Activated CD4-positive, alpha-beta T cell treated with anti-CD3 and anti-CD28 coated beads for 4 hours (primary cell): ENCODE measurements at places on chromosomes 11 and 22.

DNA sequence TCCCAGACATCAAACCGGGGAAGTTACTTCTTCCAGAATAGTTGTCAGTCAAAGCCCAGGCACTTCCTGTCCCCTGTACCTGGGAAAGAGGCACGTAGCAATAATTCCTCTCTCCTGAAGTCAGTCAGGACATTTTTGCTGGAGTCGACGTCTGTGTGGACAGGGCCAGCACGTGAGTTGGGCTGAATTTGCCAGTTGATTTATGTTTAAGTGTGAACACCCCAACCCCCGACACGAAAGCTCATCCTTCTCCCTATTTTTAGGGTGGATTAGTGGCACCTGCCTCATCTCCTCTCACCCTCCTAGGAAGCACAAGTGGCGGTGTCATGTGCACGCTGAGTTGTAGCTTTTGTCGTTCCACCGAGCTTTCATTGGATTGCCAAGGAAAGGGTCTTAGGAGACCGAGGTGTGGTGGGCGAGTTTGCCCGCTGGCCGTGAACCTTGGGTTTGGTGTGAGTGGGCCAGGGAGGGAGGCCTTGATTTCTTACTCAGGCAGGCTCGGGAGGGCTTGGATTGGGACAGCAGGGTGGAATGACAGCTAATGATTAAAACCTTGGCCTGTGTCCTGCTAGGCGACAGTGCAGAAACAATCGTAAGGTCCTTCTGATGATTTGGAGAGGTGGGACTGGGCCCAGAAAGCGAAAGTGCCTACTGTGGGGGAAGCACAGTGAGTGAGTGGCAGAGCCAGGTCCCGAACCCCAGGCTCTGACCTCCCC is 87.0 kb upstream of the CRYBB3 start:
- DNase-seq = no peak

GRCh38 chr22:30885591-30885990 is 83.0 kb downstream of the MORC2 start:
- no peak for DNase-seq

DNA sequence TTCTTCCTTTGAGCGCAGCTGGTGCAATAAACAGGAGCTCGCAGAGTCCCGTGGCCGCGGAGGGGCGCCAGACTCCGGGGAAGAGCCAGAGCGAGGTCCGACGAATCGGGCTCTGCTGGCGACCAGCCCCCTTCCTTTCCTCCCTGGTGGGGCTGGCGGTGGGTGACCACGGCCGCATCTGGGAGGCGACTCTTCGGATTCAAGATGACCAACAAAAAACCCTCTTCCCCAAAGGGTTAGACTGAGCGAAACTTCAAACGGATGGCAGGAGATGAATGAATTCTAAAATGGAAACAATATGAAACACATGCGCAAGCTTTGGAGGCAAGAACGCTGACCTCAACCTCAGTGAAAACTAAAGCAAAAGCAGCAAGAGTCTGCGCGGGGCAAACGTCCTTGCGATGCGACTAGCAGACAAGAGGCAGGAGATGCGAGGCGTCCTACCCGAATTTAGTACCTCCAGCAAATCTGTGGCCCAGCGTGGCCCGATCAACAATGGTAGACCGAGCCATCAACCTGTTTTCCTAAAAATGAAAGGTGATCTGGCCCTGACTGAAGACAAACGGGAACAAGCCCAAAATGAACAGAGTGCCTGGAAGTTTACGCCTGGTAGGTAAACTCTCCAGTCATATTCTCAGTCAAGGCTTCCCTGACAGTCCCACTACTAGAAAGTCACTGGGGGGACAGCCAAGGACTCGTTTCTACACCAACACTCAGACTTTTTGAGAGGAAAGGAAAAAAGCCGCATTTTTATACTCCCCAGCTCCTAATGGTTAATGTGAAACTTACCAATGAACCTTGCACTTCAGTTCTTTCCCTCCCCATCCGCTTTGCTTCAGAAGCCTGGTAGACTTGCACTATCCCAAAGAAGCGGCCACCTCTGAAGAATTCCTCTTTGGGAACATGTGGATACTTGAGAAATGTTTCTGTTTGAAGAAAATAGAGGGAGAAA is 11.6 kb downstream of the MMP3 start:
- no peak for DNase-seq

DNA sequence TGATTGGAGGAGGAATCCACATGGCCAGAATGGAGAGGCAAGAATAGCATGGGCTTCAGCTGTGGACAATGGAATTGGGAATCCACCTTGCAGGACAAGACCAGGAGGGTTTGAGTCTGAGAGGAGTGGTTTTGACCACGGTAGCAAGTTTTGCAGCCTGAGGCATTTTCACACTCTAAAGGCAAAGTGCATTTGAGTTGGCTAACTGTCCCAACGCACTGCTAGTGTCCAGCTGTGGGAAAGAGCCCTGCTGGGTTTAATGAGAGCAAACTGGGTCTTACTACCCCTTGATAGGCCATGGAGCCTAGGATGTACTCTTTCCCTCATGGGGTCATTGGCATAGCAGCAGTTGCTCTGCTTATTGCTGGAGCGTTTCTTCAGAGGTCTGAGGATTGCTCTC is at the start of gene OR5B2:
Gene OR5B2 (minus strand): TSS at position 101 of the 400 bp plus-strand sequence. CDS start 4,860 bp downstream, outside the sequence.
- DNase-seq = no peak

DNA sequence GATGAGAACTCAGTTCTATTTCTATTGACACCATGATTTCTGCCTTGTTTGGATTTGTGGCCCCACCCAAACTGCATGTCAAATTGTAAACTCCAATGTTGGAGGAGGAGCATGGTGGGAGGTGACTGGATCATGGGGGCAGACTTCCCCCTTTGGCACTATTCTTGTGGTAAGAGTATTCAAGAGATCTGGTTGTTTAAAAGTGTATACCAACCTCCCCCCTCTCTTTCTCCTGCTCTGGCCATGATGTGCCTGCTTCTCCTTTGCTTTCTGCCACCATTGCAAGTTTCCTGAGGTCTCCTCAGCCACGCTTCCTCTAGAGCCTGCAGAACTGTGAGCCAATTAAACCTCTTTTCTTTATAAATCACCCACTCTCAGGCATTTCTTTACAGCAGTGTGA is 7.9 kb upstream of the FOXRED2 start:
- DNase-seq = no peak

DNA sequence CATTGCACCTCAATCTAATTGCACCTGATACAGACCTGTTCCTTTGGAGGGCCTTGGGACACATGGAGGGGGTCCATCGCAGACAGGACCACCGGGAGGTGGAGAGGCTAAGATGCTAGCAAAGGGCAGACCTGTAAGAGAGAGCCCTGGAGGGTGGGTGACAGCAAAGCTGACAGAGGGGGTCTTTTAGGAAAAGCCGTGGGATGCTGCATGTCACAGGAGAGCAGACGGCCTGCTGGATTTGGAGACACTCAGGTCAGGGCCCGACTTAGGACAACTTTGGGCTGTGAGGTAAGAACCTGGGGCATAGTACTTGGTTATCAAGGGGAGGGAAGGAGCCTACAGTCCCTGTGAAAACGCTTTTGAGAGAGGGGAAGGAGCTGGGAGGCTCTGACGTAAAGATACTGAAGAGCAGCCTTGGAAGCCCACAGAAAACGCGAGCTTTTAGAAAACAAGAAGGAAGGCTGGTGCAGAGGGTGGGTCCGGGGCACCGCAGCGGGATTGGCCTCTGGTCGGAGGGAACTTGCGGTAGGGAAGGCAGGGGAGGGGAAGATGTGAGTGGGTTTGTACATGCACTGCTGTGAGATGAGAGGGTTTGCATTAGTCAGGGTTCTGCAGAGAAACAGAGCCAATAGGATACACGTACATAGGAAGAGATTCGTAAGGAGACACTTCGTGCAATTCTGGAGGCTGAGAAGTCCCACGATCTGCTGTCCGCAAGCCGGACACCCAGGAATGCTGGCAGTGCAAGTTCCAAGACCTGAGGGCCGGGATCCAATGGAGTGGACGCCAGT is 868.5 kb downstream of the TBC1D22A start:
- DNase-seq = no peak

- peak; percentile 49 for DNase-seq
Observed at GRCh38 chr22:22210375-22210774, 34.2 kb upstream of the VPREB1 start.

DNA sequence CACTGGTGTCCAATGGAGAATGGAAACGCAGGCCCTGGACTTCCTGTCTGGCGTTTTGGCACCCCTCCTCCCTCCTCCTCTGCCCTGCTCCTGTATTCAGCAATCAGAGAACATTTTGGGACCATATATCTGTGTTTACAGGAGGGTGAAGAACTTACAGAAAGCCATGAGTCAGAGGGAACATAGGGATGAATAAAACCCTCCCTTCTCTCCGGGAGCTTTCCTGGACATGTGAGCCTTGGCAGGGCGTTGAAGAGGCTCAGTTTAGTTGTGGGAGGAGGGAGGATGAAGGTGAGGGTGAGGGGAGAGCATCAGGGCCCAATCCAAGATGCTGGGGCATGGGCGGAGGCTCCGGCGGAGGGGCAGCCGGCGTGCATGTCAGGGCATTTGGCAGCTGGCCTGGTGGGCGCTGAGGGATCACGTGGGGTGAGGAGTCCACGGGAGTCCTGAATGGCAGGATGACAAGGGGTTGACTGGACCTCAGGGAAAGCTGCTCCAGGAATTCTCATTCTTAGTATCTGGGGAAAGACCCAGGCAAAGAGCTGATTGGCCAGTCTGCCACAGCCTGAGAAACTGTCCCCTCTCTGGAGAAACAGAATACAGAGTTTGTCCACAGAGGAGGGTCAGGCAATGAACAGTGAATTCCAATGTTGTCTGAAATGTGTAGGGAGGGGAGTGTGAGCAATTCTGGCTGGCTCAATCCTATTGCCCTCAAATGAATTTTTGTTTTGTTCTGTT is 28.9 kb downstream of the MICAL2 start:
- DNase-seq = no peak

- no peak for DNase-seq
Observed at GRCh38 chr11:126354631-126355323, 709 bp upstream of the ST3GAL4 start.

GRCh38 chr11:34356913-34357700 is 703 bp downstream of the ABTB2 start:
- DNase-seq = peak; percentile 38

- DNase-seq = no peak
Observed at GRCh38 chr11:126034039-126034932, 28.4 kb downstream of the CDON start.

GRCh38 chr11:108679045-108679444 is 14.2 kb downstream of the DDX10 start:
- no peak for DNase-seq

DNA sequence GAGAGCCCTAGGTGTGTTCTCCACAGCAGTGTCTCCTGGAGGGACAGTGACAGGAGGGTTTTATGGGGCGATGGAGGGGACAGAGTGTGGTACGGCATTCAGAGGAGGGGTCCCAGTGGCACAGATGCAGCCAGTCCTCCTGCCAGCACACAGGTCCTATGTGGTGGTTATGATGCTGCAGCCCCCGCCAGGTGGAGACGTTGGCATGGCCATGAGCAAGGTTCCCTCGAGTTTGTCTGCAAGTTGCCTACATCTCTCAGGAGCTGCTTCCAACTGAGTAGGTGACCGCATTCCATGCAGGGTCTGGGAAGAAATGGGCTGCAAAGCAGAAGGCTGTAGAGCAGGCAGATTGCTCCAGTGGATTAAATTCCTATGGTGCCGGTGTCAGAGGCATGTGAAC is 646.0 kb downstream of the TBC1D22A start:
- DNase-seq = no peak

GRCh38 chr11:3614742-3615171 is 27.0 kb downstream of the ART5 start:
- DNase-seq = peak; percentile 46

GRCh38 chr11:134727636-134728035 is 315.6 kb upstream of the B3GAT1 start:
- no peak for DNase-seq

GRCh38 chr11:94283678-94284077 is 20.7 kb upstream of the IZUMO1R start:
- no peak for DNase-seq

GRCh38 chr22:40237788-40238424 is 60.2 kb downstream of the TNRC6B start:
- DNase-seq = no peak

DNA sequence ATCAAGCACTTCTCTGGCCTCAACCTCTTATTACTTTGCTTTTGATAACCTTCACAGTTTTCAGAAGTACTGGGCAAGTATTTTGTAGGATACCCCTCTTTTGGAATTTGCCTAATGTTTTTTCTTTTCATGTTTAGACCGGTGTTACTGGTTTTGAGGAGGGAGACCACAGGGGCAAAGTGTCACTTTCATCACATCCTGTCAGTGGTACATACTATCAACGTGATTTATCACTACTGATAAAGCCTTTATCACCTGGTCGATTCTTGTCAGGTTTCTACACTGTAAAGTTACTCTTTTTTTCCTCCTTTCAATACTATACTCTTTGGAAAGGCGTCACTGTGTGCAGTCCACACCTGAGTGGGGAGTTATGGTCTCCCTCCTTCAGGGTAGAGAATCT is 26.7 kb downstream of the QSER1 start:
- DNase-seq = no peak

- DNase-seq = no peak
Observed at GRCh38 chr11:20444535-20444934, 57.0 kb downstream of the PRMT3 start.

DNA sequence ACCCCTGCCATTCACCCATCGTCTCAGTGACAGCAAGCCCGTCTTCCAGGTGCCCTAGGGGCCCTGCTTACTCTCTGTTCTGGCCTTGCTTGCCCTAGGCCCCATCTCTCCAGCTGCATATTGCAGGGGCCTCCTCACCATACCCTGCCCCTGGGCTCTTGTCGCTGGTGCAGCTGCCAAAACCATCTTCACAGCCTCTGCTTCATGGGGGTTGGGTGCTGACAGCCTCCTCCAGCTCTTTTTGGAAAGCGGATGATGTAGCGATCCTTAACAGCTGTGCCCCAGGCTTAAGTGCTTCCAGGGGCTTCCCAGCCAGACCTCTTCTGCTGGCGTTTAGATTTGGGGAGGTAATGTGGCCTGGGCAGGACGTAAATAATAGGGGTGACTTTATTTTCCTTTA is 61.2 kb upstream of the SUSD2 start:
- no peak for DNase-seq

GRCh38 chr22:35376728-35377472 is 4.0 kb upstream of the HMOX1 start:
- peak; percentile 24 for DNase-seq

- peak; percentile 33 for DNase-seq
Observed at GRCh38 chr11:62614275-62614674, 1.2 kb downstream of the ROM1 start.

DNA sequence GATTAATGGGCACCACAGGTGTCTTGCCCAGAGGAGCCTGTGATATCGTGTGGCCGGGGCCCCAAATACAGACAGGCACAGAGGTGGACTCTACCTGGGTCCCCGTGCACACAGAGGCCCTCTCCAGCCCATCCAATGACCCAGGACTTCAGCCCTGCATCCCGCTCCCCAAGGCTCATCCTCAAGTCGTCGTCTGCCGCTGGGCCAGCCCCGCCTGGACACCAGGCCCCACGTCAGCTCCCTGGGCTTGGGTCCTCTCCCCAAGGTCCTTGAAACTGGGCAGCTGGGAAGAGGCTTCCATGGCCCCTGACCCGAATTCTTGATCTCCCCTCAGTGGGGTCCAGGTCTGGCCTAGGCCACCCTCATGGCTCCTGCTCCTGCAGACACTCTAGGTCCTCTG is 20.2 kb downstream of the SHISAL1 start:
- DNase-seq = no peak

DNA sequence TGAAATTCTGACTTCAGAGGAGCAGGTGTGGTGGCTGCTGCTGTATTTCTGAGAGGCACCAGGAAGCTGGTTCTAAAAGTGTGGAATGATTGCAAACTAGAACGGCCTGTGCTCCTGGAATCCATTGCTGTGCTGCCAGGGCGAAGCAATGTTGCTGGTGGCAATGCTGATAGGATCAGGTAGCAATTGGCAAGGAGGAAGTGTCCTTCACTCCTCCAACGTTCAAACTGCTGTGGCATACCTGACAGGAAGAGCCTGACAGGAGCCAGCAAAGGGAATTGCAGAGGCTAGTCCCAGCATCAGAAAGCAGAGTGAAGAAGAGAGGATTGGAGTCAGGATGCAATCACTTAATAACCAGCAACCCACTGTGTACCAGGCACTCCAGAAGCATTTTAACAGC is 118.2 kb downstream of the FAR1 start:
- DNase-seq = no peak
